ENCODE measurements at places on chromosomes 12 and 14. TPM values are rescaled to one million over a fixed set of nuclear protein-coding genes. Genes with fewer than 3 reads are reported as not detected.

Gene MYBPC1
- 4.0 TPM for polyA plus RNA-seq

Gene B4GALNT3
- polyA plus RNA-seq, result 5.9 TPM

Gene TBX3
- polyA plus RNA-seq, result 71.7 TPM

Gene MRPL52
- 115 TPM for polyA plus RNA-seq

Gene COCH
- 2.2 TPM for polyA plus RNA-seq

Gene KRT72
- polyA plus RNA-seq, result 2.0 TPM

Gene OTOGL
- 0.22 TPM for polyA plus RNA-seq

DNA sequence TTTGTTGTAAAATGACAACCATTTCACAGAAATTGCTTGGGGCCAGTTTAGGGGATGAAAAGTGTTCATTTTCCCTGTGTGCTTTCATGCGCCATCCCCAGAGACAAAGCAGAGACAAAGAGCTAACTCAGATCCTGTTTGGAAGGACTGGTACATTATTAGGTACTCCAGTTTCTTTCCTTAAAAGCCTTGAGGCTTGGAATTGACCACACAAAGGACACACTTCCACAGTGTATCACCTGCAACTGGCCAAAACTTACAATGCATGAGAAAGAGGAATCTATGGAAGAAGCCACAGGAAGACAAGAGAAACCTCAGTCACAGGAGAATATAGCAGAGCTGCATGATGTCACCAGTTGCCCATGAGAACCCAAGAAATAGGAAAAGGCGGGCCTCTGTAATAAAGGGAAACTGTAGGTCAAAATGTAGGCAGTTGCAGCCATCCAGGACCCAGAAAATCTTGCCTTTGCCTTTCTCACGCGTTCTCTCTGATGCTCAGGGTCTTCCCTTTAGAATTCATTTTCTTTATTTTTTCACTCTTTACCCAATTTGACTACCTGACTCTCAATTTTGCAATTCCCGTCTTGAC, 339.0 kb downstream of the RMST start:
- no peaks in the 10 kb centered on the region for H3K36me3 ChIP-seq
- H3K4me1 ChIP-seq, result no peaks in the 10 kb centered on the region
- no peak overlapping the region for H3K4me3 ChIP-seq

DNA sequence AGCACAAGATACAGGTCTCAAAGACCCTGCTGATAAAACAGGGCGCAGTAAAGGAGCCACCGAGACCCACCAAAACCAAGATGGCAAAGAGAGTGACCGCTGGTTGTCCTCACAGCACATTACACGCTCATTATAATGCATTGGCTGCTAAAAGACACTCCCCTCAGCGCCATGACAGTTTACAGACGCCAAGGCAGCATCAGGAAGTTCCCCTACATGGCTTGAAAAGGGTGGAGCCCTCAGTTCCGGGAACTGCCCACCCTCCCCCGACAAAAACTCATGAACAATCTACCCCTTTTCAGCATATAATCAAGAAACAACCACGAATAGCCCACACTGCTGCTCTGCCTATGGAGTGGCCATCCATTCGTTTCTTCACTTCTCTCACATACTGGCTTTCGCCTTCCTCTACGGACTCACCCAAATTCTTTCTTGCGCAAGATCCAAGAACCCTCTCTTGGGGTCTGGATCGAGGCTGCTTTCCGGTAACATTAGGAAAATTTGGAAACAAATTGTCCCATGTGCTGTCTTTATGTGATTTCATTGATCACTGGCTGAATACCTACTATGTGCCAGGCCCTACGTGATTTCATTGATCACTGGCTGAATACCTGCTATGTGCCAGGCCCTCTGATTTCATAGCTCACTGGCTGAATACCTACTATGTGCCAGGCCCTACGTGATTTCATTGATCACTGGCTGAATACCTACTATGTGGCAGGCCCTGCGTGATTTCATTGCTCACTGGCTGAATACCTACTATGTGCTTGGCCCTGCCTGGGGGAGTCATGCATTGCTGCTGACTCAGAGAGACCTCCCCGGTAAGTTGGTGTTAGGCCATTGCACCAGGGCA, 126.4 kb downstream of the PIWIL1 start:
- no peak overlapping the region for H3K4me3 ChIP-seq
- H3K4me1 ChIP-seq, result no peaks in the 10 kb centered on the region
- no peak for DNase-seq
- no peaks in the 10 kb centered on the region for H3K36me3 ChIP-seq
- H3K27me3 ChIP-seq, result no peaks in the 10 kb centered on the region
- H3K27ac ChIP-seq, result no peak overlapping the region

DNA sequence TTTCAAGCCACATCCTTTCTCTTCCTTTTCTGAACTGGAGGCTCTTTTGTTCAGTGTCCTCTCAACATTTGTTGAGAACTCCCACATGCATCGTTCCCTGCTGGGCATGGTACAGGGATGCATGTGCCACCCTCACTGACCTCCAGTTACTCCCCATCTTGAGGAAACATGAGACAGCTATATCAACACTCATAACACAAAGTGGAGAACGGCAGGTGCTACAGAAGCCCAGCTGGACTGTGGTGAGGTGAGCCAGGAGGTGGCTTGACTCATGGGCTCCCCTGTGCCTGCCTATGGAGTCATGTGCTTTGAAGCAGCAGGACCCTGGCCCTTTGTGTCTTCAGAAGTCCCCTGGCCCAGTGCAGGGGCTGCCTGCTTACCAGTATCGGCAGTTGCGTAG, 9.7 kb downstream of the MYH6 start:
- DNase-seq, result no peak
- no peaks in the 10 kb centered on the region for H3K4me1 ChIP-seq
- H3K27me3 ChIP-seq, result peaks cover 6% of the 10 kb centered on the region
- no peak overlapping the region for H3K27ac ChIP-seq
- H3K36me3 ChIP-seq, result no peaks in the 10 kb centered on the region

DNA sequence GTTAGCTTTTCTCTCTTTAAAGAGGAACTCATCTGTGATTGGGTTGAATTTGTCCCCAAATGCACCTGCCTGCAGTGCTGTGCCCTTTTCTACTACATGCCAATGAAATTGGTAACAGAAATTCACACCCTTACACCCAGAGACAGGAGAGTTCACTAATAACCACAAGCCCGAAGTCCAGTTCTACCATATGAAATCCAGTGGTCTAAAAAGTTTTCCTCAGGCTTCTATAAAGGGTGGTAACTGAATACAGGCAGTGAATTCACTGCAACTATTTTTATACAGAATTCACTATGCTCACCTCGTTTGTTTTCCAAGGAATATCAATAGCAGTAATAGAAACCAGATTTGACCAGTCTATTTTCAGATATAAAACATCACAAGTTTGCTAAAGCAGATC, 31.5 kb upstream of the SOS2 start:
- no peak overlapping the region for H3K4me3 ChIP-seq
- H3K4me1 ChIP-seq, result no peaks in the 10 kb centered on the region
- no peak overlapping the region for H3K27ac ChIP-seq
- no peak for DNase-seq

DNA sequence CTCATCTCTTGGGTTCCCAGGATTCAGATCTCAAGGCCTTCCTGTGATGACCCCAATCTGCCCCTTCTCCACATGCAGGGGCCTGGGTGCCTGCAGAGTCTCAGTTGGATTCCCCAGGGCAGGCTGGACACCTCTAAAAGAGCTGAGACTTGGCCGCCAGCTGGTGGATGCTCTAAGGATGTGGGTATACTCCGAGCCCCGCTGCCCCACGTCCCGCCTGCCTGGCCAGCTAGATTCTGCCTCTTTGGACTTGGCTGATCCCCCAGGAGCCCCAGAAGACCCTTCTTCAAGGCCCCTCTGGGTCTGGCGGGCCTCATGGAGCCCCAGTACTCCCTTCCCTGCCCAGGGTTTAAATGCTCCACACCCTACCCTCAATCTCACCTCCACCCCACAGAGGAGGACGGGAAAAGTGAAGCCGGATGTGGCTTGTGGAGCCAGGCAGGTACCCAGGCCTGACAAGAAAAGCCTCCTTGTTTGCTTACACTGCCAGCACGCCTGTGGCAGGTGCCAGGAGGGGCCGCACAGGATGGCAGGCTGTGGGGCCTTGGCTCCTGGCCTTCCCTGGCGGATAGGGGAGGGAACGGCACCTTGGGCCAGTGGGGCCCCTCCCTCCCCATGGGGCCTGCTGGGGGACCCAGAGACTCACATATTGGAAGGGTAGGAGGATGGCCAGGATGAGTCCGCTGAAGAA, 15.1 kb downstream of the FAIM2 start:
- no peaks in the 10 kb centered on the region for H3K4me1 ChIP-seq
- H3K4me3 ChIP-seq, result no peak overlapping the region
- no peak for DNase-seq
- H3K27me3 ChIP-seq, result peaks cover 35% of the 10 kb centered on the region

- DNase-seq, result no peak
- H3K4me3 ChIP-seq, result no peak overlapping the region
- H3K27me3 ChIP-seq, result no peaks in the 10 kb centered on the region
- H3K4me1 ChIP-seq, result no peaks in the 10 kb centered on the region
- peaks cover 15% of the 10 kb centered on the region for H3K36me3 ChIP-seq
Measured at GRCh38 chr12:69583203-69583602, 2.1 kb upstream of the CCT2 start.

- H3K36me3 ChIP-seq, result peaks cover 66% of the 10 kb centered on the region
- H3K27me3 ChIP-seq, result no peaks in the 10 kb centered on the region
- no peak overlapping the region for H3K4me3 ChIP-seq
- no peak overlapping the region for H3K27ac ChIP-seq
Measured at GRCh38 chr12:45416126-45416525, 200.2 kb downstream of the ANO6 start.

Data from large intestine (tissue), 12 donors.